ENCODE measurements at places on chromosomes 11 and 22. TPM values are rescaled to one million over a fixed set of nuclear protein-coding genes. Genes with fewer than 3 reads are reported as not detected.

DNA sequence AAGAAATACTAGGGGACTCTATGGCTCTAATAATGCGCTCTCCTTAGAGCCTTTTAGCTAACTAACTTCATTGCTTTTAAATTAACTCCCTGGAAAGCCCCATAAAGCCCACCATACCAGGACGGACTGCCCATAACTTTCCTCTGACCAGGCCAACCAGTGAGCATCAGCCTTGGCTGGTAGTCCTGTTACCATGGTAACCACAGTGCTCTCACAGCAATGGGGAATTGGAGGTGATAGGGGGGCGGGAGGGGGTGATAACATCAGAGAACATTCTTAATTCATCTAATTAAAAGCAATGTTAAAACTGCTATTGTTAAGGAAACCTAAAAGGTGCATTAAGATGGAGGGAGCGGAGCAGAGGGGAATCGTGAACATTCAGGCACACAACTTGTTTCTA, 27.2 kb upstream of the CHRM4 start:
- H3K27ac ChIP-seq: no peak overlapping the region
- no peaks in the 10 kb centered on the region for H3K27me3 ChIP-seq
- H3K4me1 ChIP-seq: peaks cover 14% of the 10 kb centered on the region
- no peak for DNase-seq
- H3K36me3 ChIP-seq: peaks cover 35% of the 10 kb centered on the region

The PNPLA3 gene
- 0.13 TPM for total RNA-seq

DNA sequence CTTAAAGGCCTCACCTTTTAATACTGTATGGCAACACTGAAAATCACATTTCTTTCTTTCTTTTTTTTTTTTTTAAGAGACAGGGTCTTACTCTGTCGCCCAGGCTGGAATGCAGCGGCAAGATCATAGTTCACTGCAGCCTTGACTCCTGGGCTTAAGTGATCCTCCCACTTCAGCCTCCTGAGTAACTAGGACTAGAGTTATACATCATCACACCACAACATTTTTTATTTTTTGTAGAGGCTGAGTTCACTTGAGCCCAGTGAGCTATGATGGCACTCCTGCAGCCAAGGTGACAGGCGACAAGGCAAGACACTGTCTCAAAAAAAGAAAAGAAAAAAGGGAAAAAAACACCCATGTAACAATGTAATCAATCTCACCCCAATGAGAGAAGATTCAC, 10.0 kb downstream of the ARFGAP3 start:
- no peak overlapping the region for H3K27ac ChIP-seq
- DNase-seq: no peak
- H3K27me3 ChIP-seq: no peaks in the 10 kb centered on the region
- peaks cover 23% of the 10 kb centered on the region for H3K4me1 ChIP-seq
- no peak overlapping the region for H3K4me3 ChIP-seq

The KCTD17 gene
- 34.3 TPM for total RNA-seq

DNA sequence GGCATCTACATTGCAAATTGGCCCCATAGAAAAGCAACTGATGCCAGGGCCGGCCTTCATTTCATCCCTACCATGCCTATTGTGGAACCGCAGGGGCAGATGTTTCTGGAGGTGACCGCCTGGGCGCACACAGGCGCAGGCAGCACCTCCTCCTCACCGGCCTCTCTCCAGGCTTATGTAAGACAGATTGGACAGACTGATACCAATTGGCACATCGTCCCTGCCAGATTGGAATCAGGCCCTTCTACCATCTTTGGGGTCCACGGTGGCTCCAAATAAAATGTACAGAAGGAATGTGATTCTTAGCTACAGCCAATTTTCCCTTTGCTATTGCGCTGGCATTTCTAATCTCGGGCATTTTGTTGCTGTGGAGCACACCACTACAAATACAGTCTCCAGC, 732.6 kb downstream of the NTM start:
- no peak overlapping the region for H3K27ac ChIP-seq
- no peaks in the 10 kb centered on the region for H3K36me3 ChIP-seq
- no peaks in the 10 kb centered on the region for H3K4me1 ChIP-seq
- DNase-seq: no peak
- no peaks in the 10 kb centered on the region for H3K27me3 ChIP-seq
- H3K4me3 ChIP-seq: no peak overlapping the region

DNA sequence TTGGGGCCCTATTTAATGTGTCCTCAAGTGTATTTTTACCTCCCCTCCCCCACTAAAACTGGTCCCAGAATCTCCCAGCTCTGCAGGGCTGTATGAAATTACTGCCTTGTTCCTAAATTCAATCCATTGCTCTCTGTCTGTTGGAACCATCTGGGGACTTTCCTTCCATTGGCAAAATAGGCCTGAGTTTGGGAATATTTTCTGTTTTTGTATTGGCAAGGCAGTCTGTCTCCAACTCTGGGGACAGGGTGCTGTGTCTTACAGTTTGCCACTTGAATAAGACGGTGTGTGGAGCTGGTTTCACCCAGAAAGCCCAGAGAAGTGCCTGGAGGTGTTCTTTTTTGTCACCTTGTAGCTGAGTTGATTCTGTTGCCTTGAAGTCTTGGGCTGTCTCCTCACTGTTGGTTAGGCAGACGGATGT, 1.3 kb downstream of the PACS1 start:
- H3K27ac ChIP-seq: peak overlapping the region; percentile 88
- H3K4me3 ChIP-seq: peak overlapping the region; percentile 89
- peaks cover 60% of the 10 kb centered on the region for H3K4me1 ChIP-seq
- H3K36me3 ChIP-seq: peaks cover 64% of the 10 kb centered on the region
- DNase-seq: peak; percentile 50
- H3K27me3 ChIP-seq: no peaks in the 10 kb centered on the region

- DNase-seq: peak; percentile 71
- H3K27ac ChIP-seq: no peak overlapping the region
- peaks cover 7% of the 10 kb centered on the region for H3K27me3 ChIP-seq
- H3K4me3 ChIP-seq: no peak overlapping the region
- no peaks in the 10 kb centered on the region for H3K4me1 ChIP-seq
These were observed 23.6 kb downstream of the ALX4 start for GRCh38 chr11:44286268-44286880.

The PHF5A gene
- 58.8 TPM for total RNA-seq

Data from activated CD8-positive, alpha-beta T cell treated with anti-CD3 and anti-CD28 coated beads, Interleukin-2, amount 10 ng/mL, durations not matched to agents 7 days and 5 days (primary cell).